ENCODE measurements at places on chromosomes 2 and 18.

GRCh38 chr2:88690591-88691338 is 708 bp upstream of the RPIA start:
- DNase-seq, result no peak

GRCh38 chr2:234001380-234002160 is 48.9 kb upstream of the SPP2 start:
- no peak for DNase-seq

- DNase-seq, result no peak
These were observed 673 bp upstream of the SMCHD1 start for GRCh38 chr18:2654928-2655177.

DNA sequence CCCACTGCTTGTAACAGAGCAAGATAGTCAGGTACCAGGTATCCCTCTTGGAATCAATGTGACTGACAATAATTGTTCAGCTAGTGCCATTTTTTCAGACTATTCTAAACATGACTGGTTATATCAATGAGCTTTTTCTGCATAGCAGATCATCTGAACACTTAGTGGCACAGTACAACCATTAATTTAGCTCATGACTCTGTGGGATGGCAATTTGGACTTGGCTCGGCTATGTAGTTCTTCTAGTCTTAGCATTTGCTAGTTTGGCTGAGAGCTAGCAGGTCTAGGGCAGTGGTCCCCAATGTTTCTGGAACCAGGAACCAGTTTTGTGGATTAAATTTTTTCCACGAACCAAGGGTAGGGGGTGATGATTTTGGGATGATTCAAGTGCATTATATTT is 1421.4 kb upstream of the NXPH2 start:
- DNase-seq, result no peak

- no peak for DNase-seq
These were observed 125.4 kb upstream of the MYCN start for GRCh38 chr2:15814946-15815345.

- DNase-seq, result no peak
These were observed 6.2 kb upstream of the IL1RL2 start for GRCh38 chr2:102180687-102180999.

GRCh38 chr2:101328474-101329007 is 20.0 kb upstream of the RNF149 start:
- DNase-seq, result no peak

- DNase-seq, result no peak
These were observed 18.3 kb upstream of the ENOSF1 start for GRCh38 chr18:730692-731091.

GRCh38 chr2:129740504-129740903 is 239.0 kb upstream of the RAB6C start:
- peak; percentile 74 for DNase-seq

DNA sequence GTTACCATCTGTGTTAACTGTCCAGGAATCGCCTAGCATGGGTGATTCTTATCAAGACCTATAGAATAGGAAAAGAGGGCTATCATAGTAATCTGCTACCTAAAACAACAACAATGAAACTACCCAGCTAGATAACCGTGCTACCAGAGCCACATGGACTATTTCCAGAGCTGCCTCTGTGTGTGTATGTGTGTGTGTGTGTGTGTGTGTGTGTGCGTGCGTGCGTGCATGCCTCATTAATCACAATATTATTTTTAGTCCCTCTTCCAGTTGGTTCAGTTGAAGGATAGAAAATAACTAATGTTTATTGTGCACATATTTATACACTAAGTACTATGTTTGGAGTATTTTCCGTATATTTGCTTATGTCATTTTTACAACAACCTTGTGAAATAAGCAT is 201.1 kb downstream of the SP3 start:
- DNase-seq, result no peak

- no peak for DNase-seq
These were observed 80.9 kb downstream of the BCL2 start for GRCh38 chr18:63238693-63239075.

- DNase-seq, result no peak
These were observed 18.8 kb downstream of the EPHA4 start for GRCh38 chr2:221553333-221553732.

DNA sequence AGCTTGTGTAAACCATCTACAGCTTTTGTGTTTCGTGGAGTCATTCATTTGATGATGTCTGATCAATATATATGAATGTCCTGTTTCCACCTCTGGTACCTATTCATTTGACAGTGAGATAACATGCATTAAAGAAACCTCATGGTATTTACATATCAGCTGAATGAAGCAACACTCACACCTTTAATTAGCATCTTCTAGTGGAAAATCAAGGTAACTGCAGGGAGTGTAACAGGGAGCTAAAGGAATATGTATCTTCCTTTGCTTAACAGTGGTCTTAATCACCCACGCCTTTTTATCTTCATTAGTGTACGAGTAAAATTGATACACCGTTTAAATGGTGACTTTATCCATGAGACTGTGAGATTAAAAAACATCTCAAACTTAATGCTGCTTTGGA is 15.6 kb downstream of the SLC39A10 start:
- no peak for DNase-seq

- DNase-seq, result no peak
These were observed 66.5 kb upstream of the TLK1 start for GRCh38 chr2:171227066-171227782.

GRCh38 chr2:105802587-105802986 is 57.9 kb downstream of the NCK2 start:
- DNase-seq, result no peak

DNA sequence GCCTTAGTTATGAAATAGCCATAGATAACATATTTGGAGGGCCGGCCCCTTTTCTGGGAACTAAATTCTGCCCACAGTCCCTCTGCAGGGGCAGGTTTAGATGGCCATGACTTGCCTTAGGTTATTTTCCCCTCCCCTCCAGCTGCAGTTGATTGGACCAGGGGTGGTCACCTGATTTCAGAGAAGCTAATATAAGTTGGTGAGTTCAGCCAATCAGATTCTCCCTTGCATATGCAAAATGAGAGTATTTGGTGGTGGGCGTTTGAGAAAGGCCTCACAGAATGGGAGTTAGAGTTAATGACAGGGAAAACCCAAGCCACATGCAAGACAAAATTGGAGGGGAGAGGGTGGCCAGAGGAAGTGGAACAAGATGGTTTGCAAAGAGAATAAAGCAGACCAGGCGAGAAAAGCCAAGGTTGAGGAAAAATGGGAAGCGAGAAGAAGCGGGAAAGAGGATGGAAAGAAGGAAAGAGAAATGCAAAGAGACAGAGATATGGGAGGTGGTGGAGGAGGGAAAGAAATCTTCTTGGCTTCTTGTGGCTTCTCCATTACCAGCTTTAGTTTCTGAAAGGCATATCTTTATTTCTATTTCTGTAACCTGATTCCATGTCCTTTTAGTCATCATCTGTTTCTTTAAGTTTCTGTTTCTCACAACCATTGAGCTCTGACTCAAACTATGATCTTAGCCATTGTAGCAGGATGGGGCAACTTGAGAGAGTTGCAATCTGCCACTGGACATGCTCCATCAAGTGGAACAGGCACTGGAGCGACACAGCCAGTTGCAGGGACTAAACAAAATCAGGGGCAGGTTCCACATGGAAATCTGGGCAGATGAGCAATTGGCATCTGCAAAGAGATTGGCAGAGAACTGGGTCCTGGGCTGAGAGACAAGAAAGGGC is 108.1 kb upstream of the SIX3 start:
- no peak for DNase-seq

- DNase-seq, result no peak
These were observed 126.5 kb upstream of the ITGA6 start for GRCh38 chr2:172300851-172301250.

GRCh38 chr2:200399046-200399445 is 92.6 kb downstream of the SPATS2L start:
- DNase-seq, result no peak

DNA sequence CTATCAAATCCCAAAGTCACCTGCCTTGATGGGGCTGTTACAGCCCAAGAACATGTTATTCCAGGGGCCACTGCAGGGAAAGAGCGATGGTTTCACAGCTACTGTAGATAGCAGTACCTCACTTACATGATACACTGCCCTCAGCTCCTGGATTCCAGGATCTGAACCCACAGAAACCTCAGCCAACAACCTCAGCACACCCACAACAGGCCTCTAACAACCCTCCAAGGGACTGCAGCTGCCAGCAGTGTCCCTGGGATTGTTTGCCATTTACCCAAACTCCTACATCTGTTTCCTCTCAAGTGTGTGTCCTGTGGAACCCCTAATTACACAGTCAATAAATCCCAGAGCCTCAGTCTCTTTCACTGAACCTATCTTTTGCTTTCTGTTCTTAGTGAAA is 28.2 kb downstream of the OSBPL1A start:
- no peak for DNase-seq

GRCh38 chr18:76757335-76757734 is 65.0 kb upstream of the ZNF236 start:
- DNase-seq, result no peak

GRCh38 chr2:762646-763045 is 85.4 kb upstream of the TMEM18 start:
- no peak for DNase-seq

DNA sequence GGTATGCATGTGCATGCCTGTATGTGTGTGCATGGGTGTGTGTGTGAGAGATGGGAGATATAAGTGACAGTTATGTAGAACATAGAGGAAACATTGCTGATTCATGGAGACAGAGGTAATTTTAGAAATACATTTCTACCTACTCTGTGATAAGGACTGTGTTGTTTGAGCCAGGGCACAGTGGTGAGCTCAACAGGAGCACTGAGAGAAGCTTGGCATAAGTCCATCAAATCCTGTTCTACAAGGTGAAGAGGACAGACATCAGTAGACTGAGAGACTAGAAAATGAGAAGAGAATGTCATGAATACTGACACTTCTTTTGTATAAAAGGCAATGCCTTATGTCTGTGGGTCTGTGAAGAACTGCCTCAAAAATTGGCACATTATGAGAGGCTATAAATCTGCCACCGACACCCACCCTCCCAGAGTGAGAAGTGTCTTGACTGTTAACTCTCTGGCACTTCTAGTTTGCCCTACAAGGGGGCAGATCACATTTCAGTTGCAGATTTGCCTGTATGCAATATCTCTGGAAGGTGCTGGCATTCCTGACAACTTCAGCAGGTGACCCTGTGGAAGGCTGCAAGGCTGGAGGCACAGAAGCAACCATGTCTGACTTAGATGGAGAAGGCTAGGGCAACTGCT is 962.3 kb upstream of the NRXN1 start:
- no peak for DNase-seq

- no peak for DNase-seq
These were observed 20.7 kb upstream of the NT5C1B start for GRCh38 chr2:18610090-18610489.

GRCh38 chr2:102034683-102035548 is 43.2 kb downstream of the IL1R2 start:
- DNase-seq, result no peak

GRCh38 chr2:56227811-56228210 is 44.0 kb downstream of the CCDC85A start:
- DNase-seq, result no peak

DNA sequence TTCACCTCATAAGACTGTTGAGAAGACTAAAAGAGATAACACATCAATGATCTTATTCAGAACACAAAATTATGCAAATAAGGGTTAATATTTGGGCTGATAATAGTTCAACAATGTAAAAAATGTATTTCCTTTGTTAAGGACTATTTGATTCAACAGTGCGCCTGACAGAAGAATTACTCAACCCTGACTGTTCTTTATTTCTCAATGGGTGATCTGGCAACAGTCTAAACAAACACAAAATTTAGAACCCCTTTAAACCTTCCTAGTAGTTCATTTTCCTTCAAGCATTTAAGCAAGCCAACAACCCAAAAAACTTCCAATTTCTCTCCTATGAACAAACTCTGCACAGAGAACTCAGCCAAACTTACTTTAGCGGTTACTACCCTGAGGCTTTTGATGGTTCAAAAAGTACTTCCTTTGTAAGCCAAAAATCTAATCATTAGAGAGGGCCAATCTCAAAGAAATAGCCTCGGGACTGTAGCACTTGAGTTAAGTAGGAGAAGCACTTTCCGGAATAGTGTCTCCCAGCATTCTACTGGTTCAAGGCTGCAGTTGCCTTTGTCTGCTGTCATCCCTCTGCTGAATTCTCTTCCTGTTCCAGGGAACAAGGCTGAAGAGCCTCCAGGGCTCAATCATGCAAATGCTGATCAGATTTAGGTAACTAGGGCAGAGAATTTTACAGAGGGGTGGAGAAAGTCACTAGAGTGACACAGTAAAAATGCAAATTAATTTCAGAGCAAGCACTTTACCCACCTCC is 40.9 kb upstream of the MAPK4 start:
- DNase-seq, result no peak

DNA sequence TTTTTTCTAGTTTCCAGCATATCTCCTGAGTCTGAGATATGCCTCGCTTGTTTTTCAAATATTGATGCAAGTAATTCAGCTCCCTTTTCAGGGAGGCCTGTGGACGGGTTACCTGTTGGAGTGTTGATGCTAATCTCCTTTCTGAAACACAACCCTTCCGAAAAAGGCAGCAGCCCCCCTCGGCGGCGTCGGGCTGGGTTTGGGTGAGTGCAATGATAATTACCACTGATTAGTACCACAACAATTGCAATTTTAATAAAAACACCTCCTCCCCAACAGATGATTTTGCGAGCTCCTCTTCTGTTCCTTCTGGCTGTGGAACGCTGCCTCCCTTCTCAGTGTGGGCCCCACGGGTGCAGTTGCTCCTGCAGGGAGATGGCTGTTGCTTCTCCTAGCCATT is 66.3 kb downstream of the PTGR3 start:
- DNase-seq, result peak; percentile 55

- no peak for DNase-seq
These were observed 60.3 kb downstream of the VRK2 start for GRCh38 chr2:58106896-58107295.

- no peak for DNase-seq
These were observed 274.3 kb downstream of the PRKCE start for GRCh38 chr2:45925636-45926366.

DNA sequence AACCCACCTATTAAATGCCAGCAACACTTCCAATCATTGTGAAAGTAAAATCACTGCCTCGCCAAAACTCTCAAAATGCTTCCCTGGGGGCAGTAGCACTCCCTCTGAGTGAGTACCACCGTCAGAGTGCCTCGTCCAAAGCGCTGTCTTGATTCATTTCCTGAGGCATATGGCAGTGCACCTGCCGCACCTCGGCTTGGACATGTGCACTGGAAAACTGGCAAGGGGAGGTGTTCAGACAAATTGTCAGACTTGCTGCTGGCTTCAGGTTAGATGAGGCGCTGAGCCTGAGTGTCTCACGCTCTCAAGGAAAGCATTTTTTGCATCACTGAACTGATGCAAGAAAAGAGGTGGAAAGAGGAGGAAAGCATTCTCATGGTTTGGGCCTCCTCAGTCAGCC is 132.8 kb downstream of the ATL2 start:
- DNase-seq, result no peak
